ENCODE measurements at places on chromosomes 1 and 21.

DNA sequence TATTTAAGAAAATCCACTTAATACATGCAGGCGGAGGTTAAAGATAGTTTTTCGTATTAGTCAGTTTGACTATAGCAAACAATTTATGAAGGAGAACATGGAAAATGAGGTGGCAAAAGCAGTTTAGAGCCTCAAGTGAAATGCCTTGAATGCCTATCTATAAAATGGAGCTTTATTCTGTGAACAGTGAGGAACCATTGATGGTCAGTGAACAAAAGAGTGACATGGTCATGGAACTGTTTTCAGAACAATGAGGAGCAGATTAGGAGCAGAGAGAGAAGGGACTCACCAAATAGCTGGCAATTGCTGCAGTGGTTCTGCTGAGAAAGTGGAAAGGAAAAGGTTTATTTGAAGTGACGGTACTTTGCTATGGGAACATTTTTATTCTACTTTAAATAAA is 299.8 kb downstream of the DUSP10 start:
- no peak for DNase-seq

DNA sequence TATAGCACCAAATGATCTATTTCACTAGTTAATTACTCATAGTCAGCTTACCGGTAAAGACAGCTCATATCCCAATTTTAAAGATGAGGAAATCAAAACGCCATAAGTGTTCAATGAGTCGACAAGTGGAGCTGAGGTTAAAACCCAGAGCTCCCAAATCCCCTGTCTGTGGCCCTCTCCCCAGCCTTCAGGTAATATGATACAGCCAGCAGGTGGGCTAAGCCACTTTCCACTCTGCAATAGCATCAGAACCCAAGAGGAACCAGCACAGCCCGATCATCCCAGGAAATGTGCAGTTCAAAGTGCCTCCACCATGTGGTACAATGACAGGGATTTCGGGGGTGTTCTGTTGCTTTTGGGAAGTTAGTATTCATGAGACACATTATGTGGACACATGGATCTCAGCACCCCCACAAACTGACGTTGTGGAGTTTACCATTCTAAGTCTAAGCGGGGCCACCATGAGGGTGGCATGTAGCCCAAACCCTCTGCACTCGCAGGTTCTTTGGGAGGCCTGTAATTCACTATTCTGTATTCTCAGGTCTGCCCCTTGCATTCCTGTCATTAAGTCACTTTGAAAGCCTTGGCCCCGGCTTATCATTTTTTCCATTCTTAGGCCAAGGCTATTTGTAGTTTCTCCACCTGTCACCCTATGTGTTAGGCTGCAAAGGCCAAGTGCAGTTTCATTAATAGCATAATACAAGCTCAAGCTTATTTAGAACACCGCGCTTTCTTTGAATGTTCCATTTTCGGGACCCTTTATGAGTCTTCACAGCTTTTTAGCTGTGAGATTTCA is 26.3 kb upstream of the ACTN2 start:
- no peak for DNase-seq

DNA sequence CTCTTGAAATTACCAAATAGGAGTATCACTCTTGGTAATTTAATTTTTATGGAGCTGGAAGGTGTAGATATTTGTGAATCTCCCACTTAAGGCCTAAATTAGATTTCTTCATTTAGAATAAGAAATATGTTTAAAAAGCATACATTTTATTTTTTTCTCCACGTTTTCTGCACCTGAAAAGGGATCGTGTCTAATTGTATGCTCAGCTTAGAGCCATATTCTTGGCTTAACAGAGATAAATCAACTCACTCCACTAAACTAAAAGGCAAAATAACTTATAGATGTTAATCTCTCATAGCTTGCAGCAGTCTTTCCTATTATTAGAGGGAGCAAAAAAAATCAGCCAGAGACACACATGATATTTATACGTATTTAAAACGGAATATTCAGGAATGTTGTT is 336.8 kb upstream of the SGIP1 start:
- no peak for DNase-seq

- no peak for DNase-seq
Observed at GRCh38 chr1:26887125-26887524, 3.0 kb downstream of the GPN2 start.

DNA sequence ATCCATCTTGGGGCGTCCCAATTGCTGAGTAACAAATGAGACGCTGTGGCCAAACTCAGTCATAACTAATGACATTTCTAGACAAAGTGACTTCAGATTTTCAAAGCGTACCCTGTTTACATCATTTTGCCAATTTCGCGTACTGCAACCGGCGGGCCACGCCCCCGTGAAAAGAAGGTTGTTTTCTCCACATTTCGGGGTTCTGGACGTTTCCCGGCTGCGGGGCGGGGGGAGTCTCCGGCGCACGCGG is 282 bp upstream of the SOD1 start:
- DNase-seq, result no peak

GRCh38 chr1:55524006-55524405 is 308.8 kb upstream of the USP24 start:
- DNase-seq, result no peak

GRCh38 chr1:47842228-47842919 is 154.8 kb downstream of the TRABD2B start:
- DNase-seq, result no peak

DNA sequence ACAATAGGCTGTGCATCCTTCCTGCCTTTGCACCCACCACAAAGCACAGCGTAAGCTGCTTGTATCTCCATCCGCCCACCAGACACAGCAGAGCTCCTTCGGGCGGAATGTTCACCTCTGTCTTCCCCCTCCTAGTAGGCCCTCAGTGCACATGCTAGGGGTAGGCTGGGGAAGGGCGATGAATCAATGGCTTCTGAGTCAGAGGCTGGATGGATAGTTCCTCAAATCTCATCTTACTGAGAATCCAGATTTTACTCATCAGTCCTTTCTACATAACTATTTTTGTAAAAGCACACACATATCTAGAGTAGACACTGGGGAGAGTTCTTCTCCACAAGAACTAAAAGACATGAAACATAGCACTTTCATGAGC is 73.8 kb downstream of the BCAR3 start:
- peak; percentile 55 for DNase-seq

DNA sequence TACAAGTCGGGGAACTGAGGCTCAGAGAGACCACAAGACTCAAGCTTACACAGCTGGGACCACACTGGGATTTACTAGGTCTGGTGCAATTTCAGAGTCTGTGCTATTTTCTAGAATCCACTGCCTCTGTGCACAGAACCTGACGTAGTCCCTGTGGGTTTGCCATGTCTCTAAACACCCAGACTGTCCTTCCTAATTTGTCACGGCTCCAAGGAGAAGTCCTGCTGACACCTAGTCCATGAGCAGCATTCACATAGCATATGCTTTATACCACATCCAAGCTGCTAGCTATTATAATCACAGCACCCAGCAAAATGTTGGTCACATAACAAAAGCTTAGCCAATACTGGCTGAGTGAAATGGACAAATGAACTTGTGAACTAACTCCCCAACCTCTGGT is 79.0 kb upstream of the HMGB4 start:
- no peak for DNase-seq
